ENCODE measurements at places on chromosomes 16 and 17.

DNA sequence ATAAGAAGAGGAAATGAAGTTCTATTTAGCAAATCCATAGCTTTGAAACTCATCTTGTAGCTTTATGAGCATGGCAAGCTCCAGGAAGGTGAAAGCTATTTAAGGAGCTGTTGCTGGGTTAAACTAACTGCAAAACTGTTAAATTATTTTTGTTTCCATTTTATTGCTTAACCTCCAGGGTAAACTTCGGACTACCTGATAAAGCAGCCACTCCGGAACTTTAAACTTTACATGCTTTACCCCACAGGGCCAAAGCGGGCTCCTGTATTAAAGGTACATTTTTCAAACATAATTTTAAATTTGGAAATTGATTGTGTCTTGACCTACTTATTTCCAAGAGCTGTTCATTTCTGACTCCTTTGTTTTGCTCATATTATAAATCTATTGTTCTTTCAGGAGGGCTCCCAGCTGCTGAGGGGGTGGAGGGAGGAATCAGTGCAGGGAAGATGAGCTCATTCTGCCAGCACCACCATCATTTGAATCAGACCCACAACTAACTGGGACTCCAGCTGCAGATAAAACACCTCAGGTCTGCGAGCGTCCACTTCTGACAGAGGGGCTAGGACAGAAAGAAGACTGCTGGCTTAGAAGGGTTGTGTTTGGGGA, 157.9 kb downstream of the IRX3 start:
- no peak for DNase-seq

GRCh38 chr17:49362723-49363117, 670 bp upstream of the ZNF652 start:
- DNase-seq: no peak

DNA sequence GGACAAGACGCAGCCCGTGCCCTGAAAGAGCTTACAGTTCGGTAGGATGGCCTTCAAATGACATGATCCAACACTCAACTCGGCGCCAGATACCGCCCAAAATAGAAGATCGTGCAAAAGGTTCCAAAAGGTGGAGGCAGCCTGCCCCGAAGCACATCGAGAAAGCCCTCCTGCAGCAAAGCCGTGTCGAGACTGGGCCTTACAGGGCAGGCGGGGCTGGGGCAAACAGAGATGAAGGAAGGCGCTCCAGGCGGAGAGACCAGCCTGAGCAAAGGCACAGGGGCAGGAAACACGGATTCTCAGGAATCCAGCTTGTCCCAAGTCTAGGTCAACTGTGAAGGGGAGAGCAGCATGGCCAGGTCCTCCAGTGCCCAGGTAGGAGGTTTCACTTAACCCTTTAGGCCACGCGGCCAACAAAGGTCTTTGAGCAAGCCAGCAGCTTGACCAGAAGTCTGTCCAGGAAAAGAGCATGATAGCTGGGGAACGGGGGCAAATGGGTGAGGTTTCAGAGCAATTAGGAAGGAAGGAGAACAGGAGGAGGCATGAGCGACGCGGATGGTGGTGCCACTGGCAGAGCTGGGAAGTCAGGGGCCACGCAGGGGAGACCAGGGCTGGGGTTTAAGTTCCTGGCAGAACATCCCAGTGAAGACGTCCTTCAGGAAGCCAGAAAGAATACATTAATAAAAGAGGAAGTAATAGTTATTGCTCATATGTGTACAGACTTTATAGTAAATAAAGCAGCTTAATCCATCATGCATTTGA, 21.2 kb upstream of the EIF1 start:
- no peak for DNase-seq

DNA sequence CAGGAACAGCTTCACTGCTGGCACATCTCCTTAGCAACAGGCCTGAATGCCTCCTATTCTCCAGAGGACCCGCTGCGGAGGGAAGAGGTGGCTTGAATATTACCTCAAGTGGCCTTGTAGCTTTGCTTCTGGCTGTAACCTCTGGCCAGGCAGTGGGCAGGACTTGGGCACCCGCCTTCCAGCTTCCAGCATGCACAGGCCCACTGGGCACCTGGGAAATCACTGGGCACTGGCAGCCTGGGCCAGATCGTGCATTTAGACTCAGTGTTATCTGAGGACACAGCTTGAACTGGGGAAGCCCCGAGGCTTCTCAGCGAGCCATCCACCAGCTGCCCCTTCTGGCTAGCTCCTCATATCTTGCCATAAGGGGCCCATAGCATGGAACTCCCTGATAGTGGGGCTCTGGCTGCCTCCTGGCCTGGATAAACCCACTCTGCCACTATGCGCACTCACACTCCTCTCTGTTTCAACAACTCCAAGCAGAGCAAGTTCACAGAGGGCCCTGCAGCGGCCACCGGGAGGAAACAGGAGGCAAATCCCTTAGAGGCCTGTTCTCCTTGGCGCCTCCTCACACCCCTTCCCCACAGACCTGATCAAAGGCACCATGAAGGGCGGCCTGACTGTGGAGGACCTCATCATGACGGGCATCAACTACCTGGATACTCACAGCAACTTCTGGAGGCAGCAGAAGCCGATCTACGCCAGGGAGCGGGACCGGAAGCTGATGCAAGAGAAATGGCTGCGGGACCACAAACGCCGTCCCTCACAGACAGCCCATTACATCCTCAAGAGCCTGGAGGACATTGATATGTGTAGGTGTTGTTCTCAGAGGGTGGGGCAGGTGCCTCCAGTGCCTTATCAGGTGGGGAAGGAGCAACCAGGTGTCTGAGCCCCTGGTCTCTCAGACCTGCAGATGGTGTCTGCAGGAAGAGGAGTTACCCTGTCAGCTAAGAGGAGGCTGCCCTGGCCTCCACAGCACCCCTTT, 7.8 kb downstream of the ODAD4 start:
- DNase-seq: no peak

DNA sequence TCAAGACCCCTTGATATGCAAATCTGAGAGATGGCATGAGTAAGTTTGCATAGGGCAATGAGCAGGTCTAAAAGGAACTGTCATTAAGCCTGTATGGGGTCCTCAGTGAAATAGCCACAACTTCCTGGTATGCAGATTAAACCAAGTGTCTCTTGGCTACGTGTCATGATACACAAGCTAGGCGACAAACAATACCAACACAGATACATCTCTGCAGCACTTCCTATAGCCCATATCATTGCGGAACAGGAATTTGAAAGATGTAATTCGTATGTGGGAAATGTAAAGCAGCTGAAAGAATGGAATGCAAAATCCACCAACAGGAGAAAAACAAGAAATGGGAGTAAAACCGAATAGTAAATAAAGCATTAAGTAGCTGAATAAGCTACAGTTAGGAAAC, 12.9 kb downstream of the PRSS22 start:
- DNase-seq: no peak

DNA sequence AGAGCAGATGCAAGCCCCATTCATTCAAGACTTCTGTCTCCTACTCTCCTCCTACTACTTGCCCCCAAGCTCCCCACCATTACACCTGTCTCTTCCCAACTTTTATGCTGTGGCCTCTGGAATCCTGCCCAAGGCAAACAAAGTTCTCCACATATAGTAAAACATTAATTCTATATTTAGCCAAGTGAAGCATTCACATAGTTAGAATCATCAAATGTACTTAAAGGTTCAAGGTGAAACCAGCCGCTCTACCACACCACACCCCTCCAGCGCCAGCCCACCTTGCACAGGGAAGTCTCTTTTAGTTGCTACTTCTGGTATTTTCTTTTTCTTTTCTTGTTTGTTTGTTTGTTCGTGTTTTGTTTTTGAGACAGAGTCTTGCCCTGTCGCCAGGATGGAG, 25.4 kb upstream of the GUCY2D start:
- DNase-seq: no peak

GRCh38 chr16:19027416-19027815, 40.0 kb upstream of the COQ7 start:
- no peak for DNase-seq

- no peak for DNase-seq
These were observed 29.5 kb upstream of the DNAI2 start for GRCh38 chr17:74244548-74244947.

DNA sequence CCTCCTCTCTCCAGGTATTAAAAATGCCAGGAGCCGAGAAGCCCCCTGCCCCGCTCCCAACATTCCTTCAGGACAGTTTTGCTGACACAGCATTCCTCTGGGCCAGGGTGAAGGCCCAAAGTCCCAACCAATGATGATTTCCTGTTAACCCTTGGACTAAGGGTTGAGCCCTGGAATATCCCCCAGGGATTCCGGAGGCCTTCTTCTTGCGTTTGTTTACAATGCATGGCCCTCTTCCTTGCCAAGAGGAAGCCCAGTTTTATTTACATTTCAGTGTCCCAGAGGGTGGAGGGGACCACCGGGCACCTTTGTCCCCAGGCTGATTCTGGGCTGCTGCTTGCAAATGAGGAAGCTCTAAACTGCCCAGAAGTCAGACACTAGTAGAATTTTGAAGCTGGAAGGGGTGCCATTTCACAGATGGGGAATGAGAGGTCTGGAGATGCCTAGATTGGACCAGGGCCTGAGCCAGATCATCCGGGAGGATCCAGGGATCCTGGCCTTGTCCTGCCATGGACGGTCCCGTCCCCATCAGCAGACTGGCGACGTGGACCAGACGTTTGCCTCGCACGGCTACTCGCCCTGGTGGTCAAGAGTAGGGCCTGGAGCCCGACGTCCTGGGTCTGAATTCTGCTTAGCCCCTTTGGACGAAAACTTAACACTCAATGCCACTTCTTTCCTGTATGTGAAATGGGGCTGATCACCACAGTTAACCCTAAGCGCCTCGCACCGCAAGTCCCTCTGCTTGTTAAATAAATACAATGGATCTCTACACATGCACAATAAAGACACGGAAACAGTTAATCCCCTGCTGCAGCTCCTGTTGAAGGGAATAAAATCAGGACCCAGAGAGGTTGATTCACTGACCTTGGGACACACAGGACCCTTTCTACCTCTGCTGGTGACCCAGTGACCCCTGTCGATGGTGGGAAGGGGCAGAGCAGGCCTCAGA, 55.6 kb upstream of the CIBAR2 start:
- DNase-seq: no peak

All from SW480 (cell line).